ENCODE measurements at places on chromosomes 12 and 14.

DNA sequence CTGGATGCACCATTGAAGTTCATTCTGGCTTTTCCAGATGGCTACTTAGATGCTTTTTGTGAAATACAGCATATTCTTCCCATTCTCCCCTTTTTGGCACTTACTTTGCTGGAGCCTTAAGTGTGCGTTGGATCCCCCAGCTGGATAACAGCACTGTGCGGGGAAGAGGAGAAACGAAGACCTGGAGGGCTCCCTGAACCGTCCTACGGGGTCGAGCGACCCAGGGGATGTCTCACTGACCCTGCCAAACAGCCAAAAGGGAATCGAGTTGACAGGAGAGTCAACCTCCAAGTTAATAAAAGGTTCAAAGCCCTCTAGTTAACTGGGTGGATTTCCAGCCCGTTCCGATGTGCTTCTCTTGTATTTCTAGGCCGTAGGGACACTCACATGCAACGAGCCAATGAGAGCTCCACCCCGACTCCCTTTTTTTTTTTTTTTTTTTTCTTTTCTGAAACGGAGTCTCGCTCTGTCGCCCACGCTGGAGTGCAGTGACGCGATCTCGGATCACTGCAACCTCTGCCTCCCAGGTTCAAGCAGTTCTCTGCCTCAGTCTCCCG, 1.0 kb upstream of the CAMKK2 start:
- peak; percentile 75 for DNase-seq

GRCh38 chr12:62714181-62714773, 220.7 kb downstream of the PPM1H start:
- peak; percentile 61 for DNase-seq

GRCh38 chr14:38611928-38612327, 356.0 kb upstream of the CLEC14A start:
- DNase-seq, result no peak

DNA sequence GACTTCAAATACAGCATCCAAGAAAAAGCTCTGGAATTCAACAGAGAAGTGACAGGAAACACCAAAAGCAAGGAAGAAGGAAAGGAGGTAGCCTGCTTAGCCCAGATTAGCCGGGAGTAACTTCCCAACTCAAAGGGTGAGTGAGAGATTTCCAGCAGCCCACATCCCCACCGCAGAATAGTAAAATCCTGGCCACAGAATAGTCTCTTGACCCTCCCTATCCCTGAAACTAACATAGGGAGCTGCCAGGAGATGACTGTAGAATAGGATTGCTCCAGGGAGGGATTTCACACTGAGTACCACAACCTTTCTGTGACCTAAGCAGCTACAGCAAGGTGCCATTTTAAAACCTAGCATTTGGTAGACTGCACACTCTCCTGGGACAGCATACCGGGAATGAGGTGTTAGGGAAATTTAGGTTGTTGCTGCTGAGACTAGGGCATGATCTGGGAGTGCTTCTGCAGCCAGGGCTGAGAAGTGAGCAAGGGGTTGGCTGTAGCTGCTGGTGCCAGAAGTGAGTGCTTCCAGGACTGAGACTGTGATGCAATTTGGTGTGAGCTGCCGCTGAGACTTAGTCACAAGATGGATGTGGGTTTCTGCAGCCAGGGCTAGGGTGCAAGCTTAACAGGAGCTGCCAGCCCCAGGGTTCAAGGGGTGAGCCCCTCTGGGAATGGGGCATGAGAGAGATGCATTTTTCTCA, 66.0 kb downstream of the TMTC3 start:
- no peak for DNase-seq

DNA sequence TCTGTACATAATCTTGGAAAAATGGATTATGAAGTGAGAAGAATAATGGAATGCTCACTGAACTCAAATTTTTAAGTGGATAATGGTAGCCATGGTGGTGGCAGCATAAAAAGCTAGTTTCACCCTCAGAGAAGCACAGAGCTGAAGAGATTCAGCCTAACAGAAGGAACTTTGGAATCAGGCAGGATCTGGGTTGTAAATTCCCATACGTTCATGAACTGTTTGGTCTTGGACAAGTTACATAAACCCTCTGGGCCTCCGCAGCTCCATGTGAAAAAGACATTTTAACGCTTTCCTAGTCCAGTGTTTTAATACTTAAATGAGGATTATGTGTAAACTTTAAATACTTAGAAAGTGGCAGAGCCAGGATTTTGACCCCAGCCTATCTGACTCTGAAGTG, 26.6 kb downstream of the JKAMP start:
- DNase-seq, result no peak

DNA sequence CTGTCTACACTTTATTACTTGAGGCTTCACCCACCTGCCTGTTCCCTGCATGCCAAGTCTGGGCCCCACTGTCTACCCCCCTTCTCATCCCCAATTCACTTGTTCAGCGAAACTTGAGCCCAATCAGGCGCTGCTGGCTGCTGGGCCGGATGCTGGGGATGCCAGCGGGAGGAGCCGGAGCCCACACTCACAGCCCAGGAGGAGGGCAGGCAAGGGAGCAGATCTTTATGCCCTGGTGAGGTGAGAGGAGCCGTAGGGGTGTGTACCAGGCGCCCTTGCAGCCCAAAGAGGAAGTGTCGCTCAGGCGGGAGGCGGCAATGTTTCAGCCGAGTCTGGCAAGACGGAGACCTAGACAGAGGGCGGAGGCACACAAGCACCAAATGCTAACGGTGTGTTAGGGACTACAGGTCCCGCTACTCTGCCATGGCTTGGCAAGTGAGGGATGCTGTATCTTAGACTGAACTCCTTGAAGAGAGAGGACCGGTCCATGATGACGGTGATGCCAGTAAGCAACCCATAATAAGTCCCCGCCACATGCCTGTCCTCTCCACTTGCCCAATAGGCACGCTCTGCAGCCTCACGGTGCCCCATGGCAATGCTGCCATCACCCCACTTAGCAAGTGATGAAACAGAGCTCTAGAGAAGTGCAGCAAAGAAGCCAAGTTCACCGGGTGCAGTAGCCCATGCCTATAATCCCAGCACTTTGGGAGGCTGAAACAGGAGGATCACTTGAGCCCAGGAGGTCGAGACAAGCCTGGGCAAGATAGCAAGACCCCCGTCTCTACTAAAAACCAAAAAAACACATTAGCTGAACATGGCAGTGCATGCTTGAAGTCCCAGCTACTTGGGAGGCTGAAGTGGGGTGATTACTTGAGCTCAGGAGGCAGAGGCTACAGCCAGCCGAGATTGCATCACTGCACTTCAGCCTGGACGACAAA, 41.6 kb downstream of the LRRC74A start:
- DNase-seq, result peak; percentile 72

DNA sequence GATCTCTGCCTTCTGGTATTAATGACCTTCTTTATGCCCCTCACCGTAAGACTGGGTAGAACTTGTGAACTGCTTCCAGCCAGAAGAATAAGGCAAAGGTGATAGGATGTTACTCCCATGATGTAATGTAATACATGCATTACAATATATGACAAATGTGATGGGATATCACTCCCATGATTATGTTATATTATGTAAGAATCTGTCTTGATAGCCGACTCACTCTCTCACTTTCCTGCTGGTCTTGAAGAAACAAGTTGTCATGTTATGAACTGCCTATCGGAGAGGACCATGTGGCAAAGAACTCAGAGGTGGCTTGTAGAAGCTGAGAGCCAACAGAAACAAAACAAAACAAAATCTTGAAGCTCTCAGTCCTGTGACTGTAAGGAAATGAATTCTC, 30.6 kb upstream of the OSBPL8 start:
- DNase-seq, result peak; percentile 15

- no peak for DNase-seq
These were observed 67.9 kb upstream of the PDZRN4 start for GRCh38 chr12:41120211-41120610.

DNA sequence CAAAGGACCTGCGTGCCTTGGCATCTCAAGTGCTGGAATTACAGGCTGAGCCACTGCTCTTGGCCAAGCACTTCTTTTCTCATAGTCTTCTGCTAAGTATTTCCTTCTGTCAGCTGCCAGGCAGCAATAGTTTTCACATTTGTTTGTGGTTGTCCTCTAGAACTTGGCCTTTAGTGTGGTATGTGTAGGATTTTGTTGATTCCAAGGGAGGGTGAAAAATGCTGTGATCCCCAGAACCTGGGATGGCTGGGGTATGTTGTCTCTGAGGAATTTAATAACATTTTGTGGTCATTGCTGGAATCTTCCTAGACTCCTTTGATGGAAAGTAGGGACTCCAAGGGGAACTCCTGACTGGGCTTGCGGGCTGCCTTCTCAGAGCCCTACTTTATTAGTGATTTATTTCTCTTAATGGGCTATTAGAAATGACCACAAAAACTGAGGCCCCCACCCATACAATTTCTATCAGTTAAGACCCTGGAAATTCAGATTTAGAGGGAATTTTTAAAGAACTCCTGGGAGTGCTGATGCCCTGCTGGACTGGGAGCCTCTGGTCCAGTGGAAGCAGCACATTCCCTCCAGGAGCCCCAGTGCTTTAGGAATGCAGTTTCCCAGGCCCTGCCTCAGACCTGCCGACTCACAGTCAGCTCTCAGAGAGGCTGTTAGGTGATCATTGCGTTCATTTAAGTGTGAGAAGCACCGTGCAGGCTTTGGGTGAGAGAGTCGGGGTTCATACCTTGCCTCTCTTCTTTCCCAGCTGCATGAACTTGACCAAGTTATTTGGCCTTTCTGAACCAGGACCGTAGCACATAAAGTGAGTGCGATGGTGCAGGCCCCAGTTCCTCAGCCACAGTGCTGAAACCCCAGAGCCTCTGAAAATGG, 22.7 kb downstream of the TRAF3 start:
- no peak for DNase-seq

- no peak for DNase-seq
These were observed 311.4 kb upstream of the ATP2B1 start for GRCh38 chr12:90020014-90020413.

Measured in suppressor macrophage treated with lipopolysaccharide for 1 hour (primary cell).